Stimulated activated CD8-positive, alpha-beta memory T cell treated with anti-CD3 and anti-CD28 coated beads, Interleukin-7, amount 100 ng/mL, for 1 hour (primary cell): ENCODE measurements at places on chromosomes 7 and 10.

GRCh38 chr7:84187087-84187805 lies 7.3 kb downstream of the SEMA3A start:
- DNase-seq = no peak

- DNase-seq = no peak
These were observed 16.0 kb downstream of the RNF32 start for GRCh38 chr7:156656598-156656997.

GRCh38 chr7:155440018-155440410 lies 17.9 kb upstream of the EN2 start:
- no peak for DNase-seq

- DNase-seq = no peak
These were observed 37.5 kb downstream of the HK1 start for GRCh38 chr10:69315610-69316312.

GRCh38 chr7:80643336-80643915 lies 5.0 kb downstream of the CD36 start:
- no peak for DNase-seq

DNA sequence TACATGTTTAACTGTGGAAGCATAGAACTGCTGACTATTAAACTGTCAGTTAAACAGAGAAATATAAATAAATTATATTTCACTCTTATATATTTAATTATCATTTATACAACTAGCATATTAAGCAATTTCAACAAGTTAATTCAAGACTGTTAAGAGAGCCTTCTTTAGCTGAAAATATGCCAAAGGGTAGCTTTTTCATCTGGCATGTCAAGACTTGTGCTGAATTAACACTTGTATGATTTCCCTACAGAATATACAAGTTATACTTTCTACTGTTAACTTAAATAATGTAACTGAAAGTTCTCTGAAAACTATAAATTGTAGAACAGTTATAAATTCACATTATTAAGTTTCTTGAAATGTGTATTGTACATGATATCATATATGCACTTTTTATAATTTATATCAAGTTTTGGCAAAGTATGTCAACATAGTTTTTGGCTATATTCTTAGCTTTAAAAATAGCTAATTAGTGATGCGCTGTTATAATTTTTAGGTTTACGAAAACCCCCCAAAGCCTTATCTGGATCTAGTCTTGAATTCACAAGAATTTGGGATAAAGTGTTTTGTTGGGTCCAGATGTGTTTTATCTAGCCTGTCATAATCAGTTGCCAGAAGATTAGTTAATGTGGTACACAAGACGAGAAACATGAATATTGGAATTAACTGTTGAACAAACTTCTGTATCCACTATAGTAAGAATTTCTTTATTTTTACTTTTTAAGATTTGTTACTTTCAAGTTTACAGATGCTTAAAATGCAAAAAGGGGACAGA lies 231.1 kb upstream of the FOXP2 start:
- no peak for DNase-seq

DNA sequence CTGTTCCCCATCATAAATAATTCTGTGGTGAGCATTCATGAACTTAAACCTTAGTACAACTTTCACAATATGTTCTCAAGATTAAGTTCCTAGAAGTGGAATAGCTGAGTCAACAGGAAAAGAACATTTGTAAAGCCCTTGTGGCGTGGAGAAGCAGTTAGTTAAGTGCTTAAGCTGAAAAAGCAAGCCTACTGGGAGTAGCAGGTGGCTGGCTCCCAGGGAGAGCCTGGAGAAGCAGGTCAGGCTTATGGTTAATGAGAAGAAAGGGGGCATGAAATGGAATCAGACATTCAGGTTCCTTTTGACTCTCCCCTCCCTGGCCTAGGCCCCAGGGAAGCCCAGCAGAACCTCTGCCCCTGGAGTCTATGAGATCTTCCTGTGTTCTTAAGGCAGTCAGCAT lies 35.3 kb downstream of the VSTM4 start:
- no peak for DNase-seq

DNA sequence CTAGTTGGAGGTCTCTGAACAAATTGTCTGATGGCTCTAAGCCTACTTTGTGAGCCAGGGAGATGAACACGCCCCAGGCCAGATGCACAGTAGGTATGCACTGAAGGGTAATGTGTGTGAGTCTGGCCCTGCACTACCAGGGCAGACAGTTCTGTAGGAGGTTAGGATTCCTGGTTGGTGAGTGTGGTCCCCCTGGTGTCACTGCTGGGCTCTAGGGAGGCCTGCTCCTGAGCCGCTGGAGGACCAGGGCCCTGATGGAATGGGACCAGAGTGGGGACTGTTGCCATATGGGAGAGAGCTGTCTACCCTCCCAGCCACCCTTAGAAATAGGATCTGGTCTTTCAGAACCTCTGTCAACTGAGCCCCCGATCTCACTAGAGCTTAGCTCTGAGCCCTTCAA lies 42.0 kb downstream of the CDH23 start:
- DNase-seq = no peak

DNA sequence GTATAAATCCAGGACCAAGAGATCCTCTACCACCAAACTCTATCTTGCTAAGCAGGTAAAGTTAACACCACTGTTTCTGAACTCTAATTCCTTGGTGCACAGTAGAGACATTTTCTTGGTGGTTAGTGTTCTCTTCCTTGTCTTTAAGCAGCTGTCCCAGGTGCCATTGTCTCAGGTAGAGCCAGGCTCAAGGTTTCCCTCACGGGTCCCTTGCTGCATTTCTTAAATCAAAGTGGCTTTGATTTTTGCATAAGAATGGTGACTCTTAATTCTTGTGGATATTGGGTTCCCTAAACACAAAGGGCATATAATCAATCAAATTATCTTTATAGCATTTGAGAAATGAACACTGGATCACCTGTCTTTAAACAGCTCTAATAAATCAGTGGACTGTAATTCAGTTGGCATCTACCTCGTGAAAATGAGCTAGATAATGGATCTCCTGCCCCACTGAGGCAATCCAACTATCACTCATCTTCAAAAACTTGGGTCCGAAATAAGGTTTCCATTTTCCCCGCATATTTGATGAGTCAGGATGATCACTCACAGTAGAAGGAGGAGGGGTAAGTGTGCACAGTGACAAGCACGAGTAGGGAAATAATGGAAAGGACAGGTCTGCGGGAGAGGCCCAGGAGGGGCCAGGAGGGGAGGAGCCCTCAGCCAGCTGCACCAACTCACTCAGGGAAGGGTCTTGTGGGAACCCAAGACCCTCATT lies 2.4 kb downstream of the ABCC2 start:
- no peak for DNase-seq

- DNase-seq = no peak
These were observed 9.0 kb downstream of the MGAM2 start for GRCh38 chr7:142120524-142120923.

DNA sequence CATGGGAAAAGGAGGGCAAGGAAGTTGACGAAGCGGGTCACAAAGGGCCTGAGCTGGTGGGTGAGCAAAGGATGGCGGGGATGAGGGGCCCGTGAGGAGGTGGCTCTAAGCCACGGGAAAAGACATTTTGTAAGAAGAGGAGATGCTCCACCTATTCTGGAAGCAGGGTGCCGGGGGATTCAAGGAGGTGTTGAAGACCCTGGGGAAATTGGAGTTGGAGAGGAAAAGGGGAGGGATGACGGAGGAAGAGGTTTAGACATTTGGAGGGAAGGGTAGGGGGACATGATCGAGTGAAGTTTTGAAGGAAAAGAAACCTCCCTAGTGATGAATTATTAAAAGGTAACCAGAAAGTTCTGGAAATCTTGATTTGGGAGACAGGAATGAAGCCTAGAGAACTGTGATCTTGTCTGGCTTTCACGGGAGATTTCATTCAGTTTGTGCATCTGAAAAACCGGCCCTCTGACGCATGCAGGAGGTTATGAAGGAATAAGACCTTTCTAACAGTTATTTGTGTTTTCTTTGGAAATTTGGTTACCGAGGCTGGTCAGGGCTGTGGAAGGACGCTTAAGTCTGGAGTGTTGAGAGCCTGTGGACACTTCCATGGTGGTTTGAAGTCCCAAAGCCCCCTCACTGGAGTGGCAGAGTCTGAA lies 1.4 kb downstream of the SMO start:
- DNase-seq = no peak

DNA sequence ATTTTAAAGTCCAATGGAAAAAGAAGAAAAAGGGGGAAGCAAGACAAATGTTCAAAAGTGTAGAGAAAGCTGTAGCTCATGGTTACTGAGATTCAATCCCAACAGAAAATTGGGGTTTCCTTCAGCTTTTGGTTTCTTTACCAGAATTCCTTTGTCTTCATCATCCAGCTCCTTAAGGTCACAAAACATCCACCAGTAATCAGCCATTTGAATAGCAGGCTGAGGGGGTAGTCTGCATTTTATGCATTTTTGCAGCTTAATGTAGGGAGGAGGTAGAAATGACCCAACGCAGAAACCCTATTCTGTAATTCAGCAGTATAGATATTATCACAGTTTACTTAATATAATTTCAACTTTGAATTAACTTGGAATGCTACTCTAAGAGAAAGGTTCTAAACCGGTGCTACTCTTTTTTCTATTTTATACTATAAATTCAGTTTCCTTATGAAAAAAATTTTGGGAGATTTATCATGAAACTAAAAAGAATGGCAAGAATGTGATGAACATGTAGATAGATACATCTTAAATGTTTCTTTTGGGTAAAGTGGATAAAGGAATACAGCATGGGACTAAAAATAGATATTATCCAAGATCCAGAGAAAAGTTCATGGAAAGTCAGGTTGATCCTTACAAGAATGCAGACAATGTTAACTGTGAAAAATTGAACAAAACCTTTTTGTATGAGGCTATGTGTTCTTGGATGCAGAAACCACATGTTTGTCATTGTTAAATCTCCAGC lies 596.9 kb downstream of the PHTF2 start:
- no peak for DNase-seq

DNA sequence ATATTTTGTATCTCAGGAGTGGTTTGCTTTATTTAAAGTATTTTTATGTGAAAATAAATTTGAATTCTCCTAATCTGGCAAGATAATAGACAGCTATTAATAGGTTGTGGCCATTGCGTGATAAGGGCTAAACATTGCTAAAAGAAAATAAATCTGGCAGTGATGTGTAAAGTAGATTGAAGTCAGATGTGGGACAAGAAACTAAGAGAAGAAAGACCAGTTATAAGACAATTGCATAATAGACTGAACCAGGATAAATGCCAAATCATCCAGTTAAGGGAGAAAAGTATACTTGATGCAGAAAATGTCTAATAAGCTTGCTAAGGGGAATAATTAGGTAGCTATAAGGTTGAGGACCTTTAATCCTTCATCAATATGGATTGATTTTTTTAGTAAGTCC lies 197.5 kb upstream of the CSTF2T start:
- no peak for DNase-seq

DNA sequence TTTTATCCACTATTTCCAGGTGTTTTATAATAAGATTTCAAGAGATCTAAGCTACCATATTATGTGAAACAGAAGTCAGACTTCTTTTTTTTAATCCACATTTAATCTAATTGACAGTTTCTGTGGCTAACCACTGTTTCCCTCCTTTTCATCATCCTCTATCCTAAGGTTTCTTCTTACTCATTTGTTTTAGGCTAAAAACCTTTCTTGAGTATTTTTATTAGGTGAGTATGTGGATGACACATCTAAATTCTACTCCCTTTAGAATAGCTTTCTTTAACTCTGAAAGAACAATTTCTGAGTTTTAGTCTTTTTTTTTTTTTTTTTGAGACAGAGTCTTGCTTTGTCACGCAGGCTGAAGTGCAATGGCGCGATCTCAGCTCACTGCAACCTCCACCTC lies 62.7 kb downstream of the NPY start:
- DNase-seq = no peak

GRCh38 chr10:132517951-132518521 lies 19.6 kb upstream of the INPP5A start:
- DNase-seq = no peak

DNA sequence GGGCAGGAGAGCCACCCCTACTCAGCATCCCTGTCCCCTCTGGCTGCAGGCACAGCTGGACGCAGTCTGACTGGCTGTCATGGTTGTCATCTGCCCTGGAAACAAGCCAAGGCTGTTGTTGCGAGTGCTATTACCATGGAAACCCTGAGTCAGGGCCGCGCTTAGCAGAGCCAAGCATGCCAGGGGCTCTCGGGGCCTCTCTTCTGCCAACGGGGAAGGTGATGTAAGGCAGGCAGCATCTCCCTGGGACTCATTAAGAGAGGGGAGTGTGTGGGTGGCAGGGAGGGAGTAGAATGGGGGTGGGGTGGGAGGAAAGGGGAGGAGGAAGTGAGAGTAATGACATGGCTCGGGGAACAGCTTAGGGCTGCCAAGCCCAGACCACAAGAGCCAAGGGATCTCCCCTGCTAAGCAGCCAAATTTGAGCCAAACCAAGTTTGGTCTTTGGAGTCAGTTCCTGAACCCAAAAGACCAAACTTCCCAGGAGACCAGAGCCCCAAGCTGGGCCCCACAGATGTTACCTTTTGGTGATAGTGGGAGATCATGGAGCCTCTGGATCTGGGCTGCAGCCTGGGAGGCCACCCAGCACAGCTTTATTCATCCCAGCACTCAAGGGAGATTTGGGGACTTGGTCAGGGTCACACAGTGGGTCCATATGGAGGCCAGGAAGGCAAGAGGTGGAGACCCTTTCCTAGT lies 67.6 kb downstream of the TMEM130 start:
- DNase-seq = no peak

DNA sequence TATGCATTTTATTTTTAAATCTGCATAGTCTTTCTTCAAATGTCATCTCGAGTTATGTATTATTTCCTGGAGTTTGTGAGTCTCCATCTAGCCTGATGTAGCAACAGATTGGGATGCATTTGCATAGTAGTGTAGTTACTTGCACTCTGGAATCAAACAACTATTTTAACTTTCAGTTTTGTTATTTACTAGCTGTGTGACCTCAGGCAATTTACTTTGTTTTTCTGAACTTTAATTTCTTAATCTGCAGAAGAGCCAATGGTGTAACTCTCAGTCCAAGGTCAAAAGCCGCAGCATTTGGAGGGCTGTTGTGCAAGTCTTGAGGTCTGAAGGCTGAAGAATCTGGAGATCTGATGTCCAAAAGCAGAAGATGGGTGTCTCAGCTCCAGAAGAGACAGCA lies 175.8 kb upstream of the SORCS1 start:
- DNase-seq = no peak

DNA sequence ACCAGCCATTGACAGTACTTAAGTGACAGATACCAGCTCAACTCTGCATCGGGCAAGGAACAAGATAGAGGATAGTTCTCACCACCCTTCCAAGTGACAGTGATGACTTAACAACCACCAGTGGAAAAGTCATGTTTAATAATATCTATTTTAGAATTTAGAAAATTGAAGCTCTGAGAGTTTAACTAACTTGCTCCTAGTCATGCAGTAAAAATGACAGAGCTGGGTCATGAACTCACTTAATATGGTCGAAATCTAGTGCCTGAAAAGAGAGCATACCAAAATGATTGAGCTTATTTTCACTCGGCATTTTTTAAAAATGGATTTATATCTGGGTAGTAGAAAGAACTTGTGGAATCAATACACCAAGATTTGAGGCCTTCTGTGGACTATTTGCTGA lies 367.8 kb upstream of the IGFBP3 start:
- no peak for DNase-seq

- DNase-seq = no peak
These were observed 711 bp upstream of the CDHR3 start for GRCh38 chr7:105962353-105962752.

DNA sequence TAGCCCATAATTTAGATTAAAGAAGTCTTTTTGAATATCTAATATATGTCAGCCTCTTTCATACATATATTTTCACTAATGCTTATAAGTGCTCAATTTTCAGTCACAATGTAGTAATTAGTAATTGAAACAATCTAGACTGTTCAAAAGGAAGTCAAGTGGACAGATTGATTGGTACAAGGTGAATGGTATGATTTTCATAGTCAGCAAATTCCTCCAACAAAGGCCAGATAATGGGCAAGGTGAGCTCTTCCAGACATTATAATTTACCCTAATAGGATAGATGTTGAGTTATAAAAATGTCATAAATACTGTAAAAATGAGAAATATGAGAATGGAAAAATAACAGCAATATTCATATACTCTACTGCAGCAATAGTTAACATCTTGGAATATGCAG lies 44.4 kb upstream of the OPN4 start:
- no peak for DNase-seq
